NCI-H510A treated with DMSO at 0.1 percent for 48 hours (cell line): ENCODE measurements at places on chromosomes 3 and 15.

DNA sequence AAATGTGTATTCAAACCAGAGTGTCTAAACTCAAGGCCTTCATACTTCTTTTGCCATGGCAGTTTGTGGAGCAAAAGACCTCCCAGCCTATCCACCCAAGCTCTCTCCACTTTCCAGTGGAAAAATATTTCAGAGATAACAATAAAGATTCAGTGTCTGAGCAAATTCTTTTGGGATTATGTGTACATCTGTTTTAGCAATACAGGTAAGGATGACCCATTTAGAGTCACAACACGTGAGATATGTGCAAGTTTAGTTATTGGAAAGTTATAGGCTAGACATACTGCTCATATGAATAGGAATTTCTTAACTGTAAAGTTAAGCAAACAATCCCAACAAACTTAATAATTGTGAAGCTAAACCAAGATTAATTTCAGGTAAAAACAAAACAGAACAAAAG, 174.5 kb upstream of the LRIG1 start:
- DNase-seq, result no peak

GRCh38 chr15:85329561-85330422, 50.6 kb upstream of the AKAP13 start:
- no peak for DNase-seq

DNA sequence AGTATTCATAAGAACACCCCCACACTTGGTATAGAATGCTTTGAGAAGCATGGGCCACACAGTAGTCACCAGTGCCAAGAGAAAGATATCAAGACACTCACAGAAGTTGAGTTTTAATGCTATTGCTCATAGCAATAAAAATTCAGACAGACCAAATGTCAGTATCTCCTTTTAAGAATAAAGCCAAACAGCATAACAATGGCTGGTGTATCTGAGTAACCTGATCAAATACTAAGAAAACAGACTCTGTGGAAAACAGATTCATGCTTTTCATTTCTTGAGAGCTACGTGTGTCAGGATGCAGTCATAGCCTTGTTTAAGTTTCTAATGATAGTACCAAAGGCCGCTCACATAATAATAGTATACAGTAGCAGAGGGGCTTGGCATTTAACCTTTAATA, 778.5 kb downstream of the MECOM start:
- DNase-seq, result no peak

DNA sequence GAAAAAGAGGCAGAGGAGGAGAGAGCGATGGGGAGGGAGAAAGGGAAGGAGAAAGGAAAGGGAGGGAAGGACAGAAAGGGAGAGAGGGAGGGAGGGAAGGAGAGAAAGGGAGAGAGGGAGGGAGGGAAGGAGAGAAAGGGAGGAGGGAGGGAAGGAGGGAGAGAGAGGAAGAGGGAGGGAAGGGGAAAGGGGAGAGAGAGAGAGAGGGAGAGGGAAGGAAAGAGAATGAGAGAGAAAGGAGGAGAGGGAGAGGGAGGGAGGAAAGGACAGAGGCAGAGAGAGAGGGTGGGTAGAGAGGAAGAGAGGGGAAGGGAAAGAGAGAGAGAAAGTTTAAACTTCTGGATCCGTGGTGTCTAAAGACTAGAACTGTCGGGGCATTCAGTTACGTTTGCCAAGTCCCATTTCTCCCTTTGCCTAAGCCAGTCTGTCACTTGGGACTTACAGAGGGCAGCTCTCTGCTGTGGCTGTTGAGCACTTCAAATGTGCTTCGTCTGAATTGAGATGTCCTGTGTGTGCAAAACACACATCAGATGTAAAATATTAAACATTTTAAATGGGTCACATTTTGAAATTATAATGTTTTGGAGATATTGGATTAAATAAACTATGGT, 62.6 kb downstream of the PLXNA1 start:
- no peak for DNase-seq

DNA sequence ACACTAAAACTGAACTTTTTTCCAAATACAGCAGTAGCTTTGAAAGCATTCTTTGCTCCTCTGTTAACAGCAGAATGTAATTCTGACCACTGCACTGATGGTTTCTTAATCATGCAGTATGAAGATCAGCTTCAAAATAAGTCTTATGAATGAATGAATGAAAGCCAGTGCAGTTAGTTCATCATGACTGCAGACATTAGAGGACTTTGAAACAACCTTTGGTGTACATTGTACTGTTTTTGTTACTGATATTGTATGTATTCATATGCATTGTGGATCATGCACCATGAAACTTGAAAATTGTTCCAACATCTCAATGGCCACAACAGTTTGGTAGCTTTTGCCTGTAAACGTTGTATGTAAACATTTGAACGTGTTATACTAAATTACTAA, 1.3 kb upstream of the TNIK start:
- no peak for DNase-seq

GRCh38 chr15:94414916-94415315, 183.6 kb downstream of the MCTP2 start:
- no peak for DNase-seq

DNA sequence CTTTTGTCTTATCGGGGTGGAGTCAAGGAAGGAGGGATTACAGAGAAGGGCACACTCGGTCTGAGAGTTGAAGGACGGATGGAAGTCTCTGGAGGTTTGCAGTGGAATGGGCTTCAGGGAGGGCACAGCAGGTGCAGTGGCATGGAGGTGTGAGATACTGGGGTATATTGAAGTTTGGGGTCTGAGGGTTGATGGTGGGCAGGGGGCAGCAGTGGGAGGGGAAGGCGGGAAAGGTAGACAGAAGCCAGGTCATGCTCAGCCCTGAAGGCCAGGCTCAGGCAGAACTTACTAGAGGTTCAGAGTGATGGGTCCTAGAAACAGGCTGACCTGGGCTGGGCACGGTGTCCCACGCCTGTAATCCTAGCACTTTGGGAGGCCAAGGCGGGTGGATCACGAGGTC, 52.7 kb downstream of the HRH1 start:
- DNase-seq, result no peak

GRCh38 chr3:99990179-99990578, 124.1 kb downstream of the FILIP1L start:
- no peak for DNase-seq

GRCh38 chr15:52030010-52030409, 11.0 kb downstream of the MAPK6 start:
- no peak for DNase-seq

GRCh38 chr3:185717627-185718402, 107.0 kb downstream of the IGF2BP2 start:
- no peak for DNase-seq

GRCh38 chr15:57640930-57641682, 49.4 kb downstream of the MYZAP start:
- peak; percentile 35 for DNase-seq

DNA sequence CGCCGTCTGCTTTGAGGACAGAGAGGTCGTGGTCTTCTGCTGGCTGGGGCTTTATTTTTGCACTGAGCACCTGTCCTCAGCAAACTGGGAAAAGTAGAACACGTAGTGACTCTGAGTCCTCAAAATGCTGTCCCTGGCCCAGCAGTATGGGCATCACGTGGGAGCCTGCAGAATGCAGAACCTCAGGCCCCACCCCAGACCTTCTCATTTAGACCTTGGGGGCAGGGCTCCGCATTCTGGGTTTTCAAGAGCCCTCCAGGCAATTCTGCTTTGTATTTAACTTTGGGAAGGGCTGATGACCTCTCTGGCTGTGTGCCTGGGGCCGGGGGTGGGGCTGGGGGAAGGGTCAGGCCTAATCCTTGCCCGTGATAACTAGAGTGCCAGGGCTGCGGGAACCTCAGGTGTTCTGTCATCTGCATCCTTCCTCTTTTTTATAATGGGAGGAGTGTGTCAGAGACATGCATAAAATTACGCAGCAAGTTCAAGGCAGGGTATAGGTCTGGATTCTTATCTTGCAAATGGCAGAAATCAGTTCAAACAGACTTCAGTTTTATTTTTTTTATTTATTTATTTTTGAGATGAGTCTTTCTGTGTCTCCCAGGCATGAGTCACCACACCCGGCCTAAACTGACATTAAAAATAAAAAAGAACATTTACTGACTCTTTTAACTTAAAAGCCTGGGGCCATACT, 11.1 kb downstream of the SLC6A6 start:
- DNase-seq, result peak; percentile 19

- no peak for DNase-seq
Observed at GRCh38 chr3:56985878-56986277, 74.6 kb upstream of the SPATA12 start.
